B cell (primary cell): ENCODE measurements at places on chromosomes 2 and 18. TPM values are rescaled to one million over a fixed set of nuclear protein-coding genes. Genes with fewer than 3 reads are reported as not detected.

DNA sequence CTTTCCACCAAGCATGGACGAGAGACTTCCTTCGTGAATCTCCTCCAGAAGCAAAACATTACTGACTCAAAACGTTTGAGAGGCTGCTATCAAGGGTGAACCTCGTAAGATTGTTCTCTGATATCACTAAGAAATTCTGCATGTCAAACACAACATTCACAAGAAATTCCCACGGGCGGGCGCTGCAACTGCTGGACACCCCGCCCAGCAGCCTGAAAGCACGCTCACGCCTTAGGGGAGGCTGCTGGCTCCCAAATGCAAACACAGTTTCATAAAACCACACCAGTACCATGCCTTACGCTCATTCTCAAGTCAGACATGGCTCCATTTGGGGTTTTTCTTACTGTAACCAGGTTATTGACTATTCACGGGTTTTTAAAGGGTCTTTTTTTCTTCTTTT, 39.0 kb downstream of the MBP start:
- no peak for DNase-seq

Gene LOXHD1
- polyA plus RNA-seq: not detected in 2 replicates

DNA sequence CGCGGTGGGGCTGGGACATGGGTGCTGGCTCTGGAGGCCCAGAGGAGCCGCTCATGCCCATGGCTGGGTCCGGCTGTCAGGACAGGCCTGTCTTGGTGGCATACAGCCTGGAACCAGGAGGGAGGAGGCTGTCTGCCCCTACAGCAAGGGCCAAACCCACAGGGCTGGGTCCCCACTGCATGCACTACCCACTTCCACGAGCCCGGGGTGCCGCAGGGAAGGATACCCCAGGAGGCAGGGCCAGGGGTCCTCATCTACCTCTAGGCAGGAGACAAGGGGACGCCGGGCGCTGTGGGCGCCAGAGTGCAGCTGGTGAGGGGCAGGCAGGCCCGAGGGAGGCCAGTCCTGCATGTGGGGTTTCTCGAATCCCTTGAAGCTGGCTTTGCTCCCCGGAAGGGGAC, 95.1 kb upstream of the GPC1 start:
- no peak for DNase-seq

DNA sequence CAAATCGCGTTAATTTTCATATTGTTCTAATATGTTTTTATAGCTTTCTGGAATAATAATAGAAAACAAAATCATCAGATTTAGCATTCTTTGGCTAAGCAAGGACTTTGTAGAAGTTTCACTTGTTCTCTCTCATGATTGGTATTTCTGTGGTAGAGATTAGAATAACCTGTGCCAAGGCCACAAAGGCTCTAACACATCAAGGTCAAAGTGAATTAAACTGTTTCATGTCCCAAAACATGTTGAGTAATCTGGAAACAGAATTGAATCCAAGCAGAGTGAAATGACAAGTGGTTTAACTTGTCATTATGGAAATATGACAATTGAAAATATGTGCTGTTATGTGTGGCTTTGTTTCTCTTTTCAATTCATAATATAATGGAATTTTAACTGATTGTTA, 617.4 kb downstream of the CCDC85A start:
- no peak for DNase-seq

- DNase-seq: no peak
Measured at GRCh38 chr18:75135158-75135725, 73.7 kb downstream of the PTGR3 start.

Gene MTCL1
- polyA plus RNA-seq: 2.7 and 4.1 TPM in 2 replicates

DNA sequence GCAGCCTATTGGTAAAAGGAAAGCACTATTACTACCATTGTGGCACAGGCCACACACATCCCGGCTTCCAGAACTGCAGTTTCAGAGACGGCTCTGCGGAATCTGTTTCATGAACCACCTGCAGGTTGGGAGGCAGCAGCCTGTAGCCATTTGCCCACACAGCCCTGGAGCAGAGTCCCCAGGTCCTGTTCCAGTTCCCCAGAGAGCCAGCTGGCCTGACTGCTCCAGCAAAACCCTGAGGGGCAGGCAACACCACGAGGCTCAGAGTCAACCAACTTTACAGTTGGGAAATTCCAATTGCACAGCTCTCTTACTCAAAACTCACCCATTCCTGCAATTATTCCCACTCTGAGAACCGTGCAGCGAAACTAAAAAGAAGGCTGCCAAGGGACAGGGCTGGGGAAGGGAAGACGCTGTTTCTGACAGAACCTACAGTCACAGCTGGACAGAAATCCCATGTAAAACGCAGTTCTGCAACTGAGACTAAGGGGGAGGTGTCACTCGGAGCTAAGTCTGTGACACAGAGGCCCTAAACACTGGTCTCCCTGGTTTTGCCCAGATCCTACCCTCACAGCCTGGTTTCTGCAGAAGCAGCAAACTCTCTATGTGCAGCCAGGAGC, 219.4 kb downstream of the TMEM163 start:
- no peak for DNase-seq

GRCh38 chr2:237638176-237638575, 10.8 kb downstream of the LRRFIP1 start:
- no peak for DNase-seq

Gene NOSTRIN
- not detected in 2 replicates for polyA plus RNA-seq

- no peak for DNase-seq
Measured at GRCh38 chr2:88320076-88320773, 132.3 kb downstream of the FOXI3 start.

Gene MRPL53
- polyA plus RNA-seq: 32.9 and 59.3 TPM in 2 replicates

- DNase-seq: peak; percentile 38
Measured at GRCh38 chr2:179024445-179024844, 25.5 kb downstream of the CCDC141 start.

DNA sequence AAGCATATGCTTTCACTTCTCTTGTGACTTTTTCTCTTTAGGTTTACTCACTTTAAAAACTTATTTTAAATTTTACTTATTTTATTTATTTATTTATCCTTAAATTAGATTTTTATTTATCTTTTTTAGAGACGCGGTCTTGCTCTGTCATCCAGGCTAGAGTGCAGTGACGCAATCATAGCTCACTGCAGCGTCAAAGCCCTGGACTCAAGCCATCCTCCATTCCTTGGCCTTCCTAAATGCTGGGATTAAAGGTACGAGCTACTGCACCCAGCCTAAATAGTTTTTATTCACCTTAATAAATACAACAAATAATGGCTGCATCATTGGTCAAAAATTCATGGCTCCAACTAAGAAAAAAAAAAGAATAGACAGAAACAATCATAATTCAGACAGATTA, 415.7 kb upstream of the FIGN start:
- no peak for DNase-seq

GRCh38 chr18:70074116-70074515, 126.4 kb upstream of the CD226 start:
- no peak for DNase-seq

DNA sequence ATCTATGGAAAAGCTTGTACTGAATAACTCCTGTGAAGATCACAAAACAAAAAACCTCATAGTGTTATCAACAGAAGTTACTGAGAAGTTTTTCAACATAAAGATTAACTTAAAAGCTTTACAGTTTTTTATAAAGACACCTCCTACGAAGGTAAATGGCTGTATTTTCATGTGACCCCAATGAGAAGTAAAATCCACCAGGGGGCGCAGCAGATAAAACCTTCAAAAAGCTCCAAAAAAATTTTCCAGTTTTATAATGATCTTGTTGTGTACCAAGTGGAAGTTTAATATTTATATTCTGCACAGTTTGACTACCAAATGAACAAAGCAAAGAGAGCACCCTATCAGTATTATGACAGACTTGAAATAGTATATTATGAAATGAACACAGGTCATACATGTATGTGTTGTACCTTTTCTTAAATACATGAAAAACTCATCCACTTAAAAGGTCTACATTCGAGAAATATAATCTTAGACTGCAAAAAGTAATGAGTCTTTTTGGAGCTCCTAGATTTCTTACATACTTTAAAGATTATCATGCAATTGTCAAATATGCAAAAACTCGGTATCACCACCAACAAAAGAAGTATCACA, 38.5 kb downstream of the PNO1 start:
- peak; percentile 66 for DNase-seq

GRCh38 chr18:7821784-7822183, 254.7 kb downstream of the PTPRM start:
- DNase-seq: no peak

GRCh38 chr2:201918616-201919307, 112.4 kb downstream of the CDK15 start:
- no peak for DNase-seq

DNA sequence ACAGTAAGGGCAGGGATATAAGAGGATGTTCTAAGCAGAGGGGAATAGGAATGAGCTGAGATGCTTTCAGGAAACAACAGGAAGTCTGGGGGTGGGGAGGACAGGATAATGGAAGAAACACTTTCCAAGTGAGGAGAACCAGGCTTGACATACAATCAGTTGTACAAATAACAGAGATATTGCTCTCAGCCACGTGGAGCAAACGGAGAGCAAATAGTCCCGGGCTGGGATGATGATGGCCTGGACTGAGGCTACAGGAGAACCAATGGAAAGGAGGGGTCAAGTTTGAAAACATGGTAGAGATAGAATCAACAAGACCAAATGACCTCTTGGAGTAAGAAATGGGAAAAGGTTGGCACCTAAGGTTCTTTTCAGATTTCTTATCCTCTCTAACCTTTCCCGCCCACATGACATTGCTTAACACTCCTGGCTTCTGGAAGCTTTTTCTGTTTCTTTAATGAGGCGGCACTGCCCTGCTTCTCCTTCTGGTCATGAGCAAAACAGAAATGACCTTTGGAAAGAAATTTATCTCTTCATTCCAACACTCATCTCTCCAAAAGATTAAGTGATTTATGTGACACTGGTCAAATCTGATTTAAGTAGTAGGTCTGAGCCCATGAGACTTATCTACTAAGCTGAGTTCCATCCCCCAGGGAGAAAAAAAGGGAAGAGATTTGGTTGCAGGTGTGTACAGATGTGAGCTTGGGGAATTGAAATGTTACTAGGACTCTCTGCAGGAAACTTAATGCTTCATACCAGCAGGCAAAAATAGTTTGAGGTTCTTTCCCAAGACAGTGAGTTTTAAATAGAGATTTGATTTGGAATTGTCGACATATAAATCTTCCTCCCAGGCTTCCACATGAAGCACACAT, 442.9 kb upstream of the HNRNPA3 start:
- DNase-seq: no peak

- no peak for DNase-seq
Measured at GRCh38 chr18:58190842-58191530, 147.0 kb downstream of the NEDD4L start.

GRCh38 chr2:218312267-218312756, 20.0 kb upstream of the TMBIM1 start:
- no peak for DNase-seq

Gene HOXD8
- not detected in 2 replicates for polyA plus RNA-seq

Gene DHRS9
- 0.25 and 0.94 TPM in 2 replicates for polyA plus RNA-seq

DNA sequence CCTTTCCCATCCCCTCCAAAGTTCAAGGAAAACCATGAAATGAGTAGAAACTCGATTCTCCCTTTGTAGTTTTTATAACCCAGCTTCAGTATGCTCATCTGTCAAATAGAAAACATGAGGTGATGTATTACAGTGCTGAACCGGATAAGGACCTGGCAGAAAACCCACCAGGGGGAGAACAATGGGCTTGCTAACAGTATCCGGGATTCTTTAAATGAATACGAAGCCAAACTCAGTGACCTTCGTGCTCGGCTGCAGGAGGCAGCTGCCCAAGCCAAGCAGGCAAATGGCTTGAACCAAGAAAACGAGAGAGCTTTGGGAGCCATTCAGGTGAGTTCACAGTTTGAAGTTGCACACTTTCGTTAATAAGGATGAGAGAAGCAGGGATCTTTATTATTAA, 113.6 kb upstream of the TTC39C start:
- no peak for DNase-seq

- DNase-seq: no peak
Measured at GRCh38 chr2:82641598-82642180, 1817.4 kb downstream of the SUCLG1 start.

DNA sequence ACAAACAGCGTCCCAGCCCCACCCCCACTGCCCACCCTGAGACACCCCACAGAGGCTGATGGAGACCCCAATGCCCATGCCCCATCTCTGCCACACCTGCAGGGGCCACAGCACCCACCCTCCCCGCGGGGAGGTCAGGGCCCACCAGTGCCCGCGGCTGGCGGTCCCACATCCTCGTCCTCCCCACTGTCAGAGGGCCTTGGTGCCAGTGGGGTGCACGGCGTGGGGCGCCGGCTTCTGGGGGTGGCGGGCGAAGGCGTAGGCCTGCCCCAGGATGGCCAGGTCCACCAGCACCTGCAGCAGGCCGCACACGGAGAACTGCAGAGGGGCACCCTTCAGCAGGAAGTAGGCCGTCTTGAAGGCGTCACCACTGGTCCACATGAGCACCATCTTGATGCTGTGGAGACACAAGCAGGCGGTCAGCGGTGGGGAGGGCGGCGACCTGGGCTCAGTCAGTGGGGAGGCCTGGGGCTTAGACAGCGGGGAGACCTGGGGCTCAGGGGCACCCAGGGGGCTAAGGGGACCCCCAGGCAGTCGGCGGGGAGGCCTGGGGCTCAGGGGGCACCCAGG, 47.6 kb downstream of the SLC66A2 start:
- DNase-seq: peak; percentile 10

- DNase-seq: no peak
Measured at GRCh38 chr18:3799515-3799914, 349.5 kb downstream of the TGIF1 start.

DNA sequence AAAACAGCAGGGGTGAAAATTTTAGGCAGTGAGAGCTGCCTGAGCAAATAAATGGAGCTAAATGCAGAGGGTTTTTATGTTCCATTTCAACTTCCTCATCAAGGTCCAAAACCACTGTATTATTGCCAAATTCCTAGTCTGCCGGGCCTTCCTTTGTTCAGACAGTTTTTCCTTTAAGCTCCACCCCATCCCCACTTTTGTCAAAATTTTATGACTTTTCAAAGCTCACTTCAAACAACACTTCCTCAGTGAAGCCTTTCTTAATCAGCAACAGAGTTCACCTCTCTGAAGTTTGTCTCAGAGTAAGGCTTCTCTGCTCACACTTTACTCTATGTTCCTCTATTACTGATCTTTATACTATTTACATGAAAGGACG, 81.3 kb downstream of the CERKL start:
- DNase-seq: no peak

- peak; percentile 55 for DNase-seq
Measured at GRCh38 chr18:79855147-79855933, 57.6 kb downstream of the KCNG2 start.

DNA sequence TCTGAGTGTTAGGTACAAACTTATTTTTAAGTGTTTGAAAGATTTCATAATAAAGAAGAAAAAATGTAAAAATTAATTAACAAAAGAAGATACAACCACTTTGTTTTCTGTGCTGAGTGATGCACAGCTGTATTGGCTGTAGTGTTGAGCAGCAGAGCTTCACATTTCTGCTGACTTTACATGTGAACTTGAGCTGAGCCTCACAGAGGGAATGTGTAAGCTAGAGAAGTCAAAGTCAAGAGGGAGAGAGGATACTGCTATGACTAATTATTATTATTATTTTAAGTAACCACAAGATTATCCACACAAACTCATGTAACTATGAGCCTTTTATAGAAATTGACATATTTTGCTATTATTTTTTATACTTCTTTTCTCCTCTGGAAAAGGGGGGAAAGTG, 159.1 kb upstream of the ZSWIM2 start:
- DNase-seq: no peak

GRCh38 chr2:195238379-195238778, 418.6 kb upstream of the SLC39A10 start:
- no peak for DNase-seq

Gene SP9
- not detected in 2 replicates for polyA plus RNA-seq

- DNase-seq: no peak
Measured at GRCh38 chr2:178238154-178238521, 43.8 kb downstream of the OSBPL6 start.

Gene COL3A1
- not detected in 2 replicates for polyA plus RNA-seq

- no peak for DNase-seq
Measured at GRCh38 chr2:204748286-204748685, 203.0 kb downstream of the PARD3B start.

- DNase-seq: peak; percentile 88
Measured at GRCh38 chr2:65064728-65065552, 8.7 kb downstream of the CEP68 start.

Gene KYNU
- 14.2 and 14.5 TPM in 2 replicates for polyA plus RNA-seq
